ENCODE measurements at places on chromosomes 16 and 17.

GRCh38 chr16:1678500-1679098 lies 520 bp downstream of the JPT2 start:
- DNase-seq, result peak; percentile 31

- DNase-seq, result no peak
These were observed 21.1 kb downstream of the ARHGAP27 start for GRCh38 chr17:45411348-45412105.

- DNase-seq, result no peak
These were observed 16.3 kb downstream of the CYB561 start for GRCh38 chr17:63429766-63430165.

DNA sequence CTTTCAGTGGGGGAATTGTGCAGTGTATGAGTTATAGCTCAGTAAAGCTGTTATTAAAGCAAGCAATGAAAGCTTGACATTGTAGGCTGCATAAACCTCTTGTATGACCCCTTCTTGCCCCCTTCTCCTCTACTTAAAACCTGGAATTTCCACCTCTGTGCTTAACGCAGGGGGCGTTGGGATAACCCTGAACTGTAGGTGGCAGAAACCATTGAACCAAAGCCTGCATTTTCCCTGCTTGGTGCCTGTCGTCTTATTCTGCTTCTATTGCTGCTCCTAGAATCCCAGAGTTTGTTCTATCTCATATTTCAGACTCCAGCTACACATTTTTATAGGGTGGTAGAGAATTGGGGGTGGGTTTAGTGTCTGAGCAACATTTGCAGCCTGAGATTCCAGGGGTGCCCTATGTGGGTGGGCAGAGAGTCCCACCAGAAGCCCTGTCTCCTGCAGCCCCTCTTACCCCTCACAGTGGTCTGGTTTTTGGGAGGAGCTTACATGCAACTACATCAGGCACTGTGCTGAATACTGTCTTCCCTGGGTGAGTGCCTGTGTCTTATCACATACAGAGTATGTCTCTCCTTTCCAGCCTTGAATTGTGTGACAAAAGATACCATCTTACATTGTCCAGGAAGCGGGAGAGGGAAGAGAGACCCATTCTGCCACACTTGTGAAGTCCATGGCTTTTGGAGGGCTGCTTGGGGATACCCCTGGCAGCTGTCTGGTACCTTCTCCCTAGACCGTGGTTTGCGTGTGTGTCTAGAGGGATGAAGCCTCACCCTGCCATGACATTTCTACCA lies 407.7 kb upstream of the EEF2KMT start:
- DNase-seq, result no peak

- peak; percentile 45 for DNase-seq
These were observed 42.5 kb downstream of the GOSR1 start for GRCh38 chr17:30519707-30520106.

GRCh38 chr16:65059406-65059980 lies 62.4 kb downstream of the CDH11 start:
- no peak for DNase-seq

- DNase-seq, result no peak
These were observed 51.6 kb upstream of the SREBF1 start for GRCh38 chr17:17888371-17888770.

GRCh38 chr16:11325404-11326083 lies 19.7 kb upstream of the RMI2 start:
- DNase-seq, result no peak

- no peak for DNase-seq
These were observed 31.1 kb downstream of the ST3GAL2 start for GRCh38 chr16:70407811-70408274.

- DNase-seq, result no peak
These were observed 6.5 kb downstream of the PRSS27 start for GRCh38 chr16:2713523-2713922.

- DNase-seq, result peak; percentile 62
These were observed 875 bp downstream of the PRKCB start for GRCh38 chr16:23836404-23837311.

GRCh38 chr17:38420518-38420917 lies 7.7 kb upstream of the ARHGAP23 start:
- no peak for DNase-seq

DNA sequence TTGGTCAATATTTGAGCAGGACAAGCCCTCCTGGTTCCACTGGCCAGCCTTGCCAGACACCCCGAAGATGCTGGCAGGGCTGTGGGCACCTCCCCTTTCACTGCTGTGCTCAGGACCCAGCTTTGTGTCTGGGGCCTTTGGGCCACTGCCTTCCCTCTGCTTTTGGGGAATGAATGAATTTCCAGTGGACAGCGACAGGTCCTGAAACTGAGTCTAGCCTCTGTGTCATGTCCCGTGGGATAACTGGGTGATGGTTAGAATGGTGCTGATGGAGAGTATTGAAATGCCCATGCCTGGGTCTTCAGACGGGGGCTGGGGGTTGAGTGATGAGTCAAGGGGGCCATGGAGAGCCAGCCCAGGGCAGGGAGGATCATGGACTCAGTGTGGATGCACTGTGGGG lies 135.8 kb downstream of the FOXL1 start:
- DNase-seq, result peak; percentile 11

DNA sequence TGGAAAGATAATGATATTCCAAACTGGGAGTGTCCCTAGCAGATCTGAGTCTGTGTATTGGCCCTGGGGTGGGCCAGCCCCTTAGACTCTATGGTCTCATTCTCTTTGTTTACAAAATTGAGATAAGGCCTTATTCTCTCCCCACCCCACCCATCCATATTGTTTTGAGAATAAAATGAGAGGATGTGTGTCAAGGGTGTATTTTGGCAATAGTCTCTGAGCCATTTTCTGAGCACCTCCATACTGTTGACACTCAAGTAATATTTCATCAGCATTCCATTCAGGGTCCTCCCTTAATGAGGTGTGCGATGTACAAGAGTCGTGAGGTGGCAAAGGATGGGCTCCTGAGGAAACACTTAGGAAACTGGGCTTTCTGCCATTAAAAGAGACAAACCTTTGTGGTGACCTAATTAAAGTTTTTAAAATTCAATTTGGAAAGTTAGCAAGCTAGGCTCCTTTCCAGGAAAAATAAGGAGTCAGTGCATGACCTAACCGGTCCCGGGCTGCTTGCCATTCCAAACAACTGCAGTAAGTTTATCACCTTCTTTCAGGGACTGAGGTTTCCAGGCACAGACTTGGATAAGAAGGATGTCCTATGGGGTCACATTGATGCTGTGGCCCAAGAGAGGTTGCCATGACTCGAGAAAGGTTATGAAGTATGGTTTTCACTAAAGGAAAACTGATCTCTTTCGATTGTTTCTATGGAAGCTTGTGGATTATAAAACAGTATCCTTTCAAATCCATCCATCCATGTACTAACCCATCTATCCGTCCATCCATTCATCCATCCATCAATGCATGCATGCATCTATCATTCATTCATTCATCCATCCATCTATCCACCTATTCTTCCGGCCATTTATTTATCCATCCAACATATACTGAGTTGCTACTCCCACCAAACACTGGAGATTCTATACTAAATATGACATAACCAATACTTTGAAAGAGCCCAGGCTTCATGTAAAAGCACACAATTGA lies 443.3 kb downstream of the UTP18 start:
- no peak for DNase-seq

DNA sequence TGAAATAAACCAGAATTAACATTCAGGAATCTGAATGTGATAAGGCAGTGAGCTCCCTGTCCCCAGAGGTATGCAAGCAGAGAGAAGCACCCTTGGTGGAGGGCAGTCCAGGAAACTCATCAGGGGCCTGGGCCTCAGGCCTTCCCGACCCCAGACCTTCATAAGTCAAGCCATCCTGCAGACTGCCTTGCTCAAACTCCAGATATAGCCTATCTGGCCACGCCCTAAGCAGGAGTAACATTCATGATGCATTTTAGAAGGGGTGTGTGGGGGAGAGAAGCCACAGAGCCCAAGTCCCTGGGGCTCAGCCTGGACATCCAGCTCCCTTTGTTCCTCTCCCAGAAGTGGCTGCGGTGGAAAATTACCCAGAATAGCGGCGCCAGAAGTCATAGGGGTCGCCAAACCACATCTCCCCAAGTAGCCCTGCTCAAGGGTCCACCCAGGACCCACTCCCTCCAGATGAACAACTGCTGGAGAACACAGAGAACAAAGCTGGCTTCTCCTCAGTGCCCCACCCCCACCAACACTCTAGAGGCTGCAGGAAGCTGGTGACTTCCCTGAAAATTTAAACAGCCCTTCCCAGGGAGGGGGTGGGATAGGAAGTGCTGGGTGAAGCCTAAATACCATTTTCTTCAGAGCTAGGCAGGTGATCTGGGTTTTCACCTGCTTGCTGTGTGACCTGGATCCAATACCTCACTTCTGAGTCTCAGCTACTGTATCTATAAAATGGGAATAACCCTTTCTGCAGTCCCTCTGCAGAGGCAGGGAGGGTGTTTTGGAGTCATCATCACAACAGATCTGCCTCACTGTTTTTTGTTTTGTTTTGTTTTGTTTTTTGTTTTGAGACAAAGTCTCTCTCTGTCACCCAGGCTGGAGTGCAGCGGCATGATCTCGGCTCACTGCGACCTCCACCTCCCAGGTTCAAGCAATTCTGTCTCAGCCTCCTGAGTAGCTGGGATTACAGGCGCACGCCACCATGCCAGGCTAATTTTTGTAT lies 1.5 kb upstream of the SREBF1 start:
- peak; percentile 73 for DNase-seq

DNA sequence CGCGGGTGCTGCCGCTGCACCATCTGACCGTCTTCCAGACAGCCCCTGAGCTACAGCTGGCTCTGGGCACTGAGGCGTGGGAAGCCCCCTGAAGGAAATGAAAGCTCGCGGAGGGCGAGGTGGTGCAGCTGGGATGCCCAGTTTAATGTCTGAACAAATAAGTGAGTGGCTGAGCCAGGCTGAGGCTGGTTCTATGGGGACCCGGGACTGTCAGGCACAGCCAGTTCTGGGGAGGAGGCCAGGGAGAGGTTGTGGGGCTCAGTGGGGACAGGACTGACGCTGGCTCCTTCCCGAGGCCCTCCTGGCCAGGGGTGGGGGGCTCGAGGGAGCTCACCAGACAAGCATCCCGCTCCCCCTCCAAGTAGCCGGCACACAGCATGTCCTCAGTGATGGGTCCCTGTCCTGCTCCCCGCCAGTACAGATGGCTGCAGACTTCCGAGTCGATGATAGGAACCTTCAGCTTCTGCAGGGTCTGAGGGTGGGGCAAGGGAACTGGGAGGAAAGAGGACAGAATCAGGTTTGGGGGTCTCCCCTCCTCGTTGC lies 4.4 kb downstream of the PRSS22 start:
- no peak for DNase-seq

GRCh38 chr17:68133346-68134045 lies 98.0 kb downstream of the KPNA2 start:
- no peak for DNase-seq

- DNase-seq, result no peak
These were observed 121.1 kb upstream of the XYLT1 start for GRCh38 chr16:17591655-17592405.

DNA sequence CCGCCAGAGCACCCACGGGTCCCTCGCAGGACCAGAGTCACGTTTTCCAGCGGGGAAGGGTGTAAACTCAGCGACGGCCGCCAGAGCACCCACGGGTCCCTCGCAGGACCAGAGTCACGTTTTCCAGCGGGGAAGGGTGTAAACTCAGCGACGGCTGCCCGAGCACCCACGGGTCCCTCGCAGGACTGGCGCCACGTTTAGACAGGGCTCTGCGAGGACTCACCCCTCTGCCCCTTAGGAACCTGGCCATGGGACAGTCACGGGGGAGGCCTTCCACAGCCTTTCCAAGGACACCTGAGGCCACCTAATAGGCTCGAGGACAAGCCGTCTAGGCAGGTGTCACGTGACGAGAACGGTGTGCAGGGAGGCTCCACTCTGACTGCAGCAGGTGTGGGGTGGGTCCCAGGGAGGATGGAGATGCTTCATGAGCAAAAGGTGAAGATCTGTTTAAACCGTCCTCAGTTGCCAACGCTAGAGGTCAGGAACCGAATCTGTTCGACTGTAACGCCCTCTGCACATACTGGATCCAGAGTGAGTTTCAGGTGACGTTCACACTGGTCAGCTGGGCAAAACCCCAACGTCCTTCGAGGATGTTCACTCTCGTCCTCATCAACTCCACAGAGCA lies 48.0 kb upstream of the METRNL start:
- no peak for DNase-seq

GRCh38 chr16:50857881-50858280 lies 116.0 kb downstream of the CYLD start:
- no peak for DNase-seq

DNA sequence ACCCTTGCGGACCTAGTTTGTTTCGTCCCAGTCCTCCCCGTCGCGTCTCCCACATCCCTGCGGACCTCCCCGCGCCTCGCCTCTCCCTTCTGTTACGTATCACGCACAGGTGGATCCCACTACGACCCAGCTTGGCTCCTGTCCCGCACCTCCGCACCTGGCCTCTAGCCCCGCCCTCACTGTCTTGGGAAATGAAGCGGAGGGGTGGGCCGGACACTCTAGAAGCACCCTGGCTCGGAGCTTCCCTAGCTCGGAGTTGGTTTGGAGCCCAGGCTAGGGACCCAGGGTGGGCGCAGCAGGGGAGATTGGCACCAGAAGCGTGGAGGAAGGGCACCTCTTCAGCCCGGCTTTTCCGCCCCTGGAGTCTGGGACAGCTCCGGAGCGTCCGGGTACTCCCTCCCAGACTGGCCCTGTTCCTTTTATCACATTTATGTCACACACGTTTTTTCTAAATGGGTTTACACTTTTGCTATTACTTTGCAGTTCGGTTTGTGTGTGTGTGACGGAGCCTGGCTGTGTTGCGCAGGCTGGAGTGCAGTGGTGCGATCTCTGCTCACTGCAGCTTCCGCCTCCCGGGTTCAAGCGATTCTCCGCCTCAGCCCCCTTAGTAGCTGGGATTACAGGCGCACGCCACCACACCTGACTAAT lies 1.4 kb upstream of the CEMP1 start:
- DNase-seq, result peak; percentile 71

GRCh38 chr16:84406006-84406963 lies 37.9 kb downstream of the ATP2C2 start:
- no peak for DNase-seq

DNA sequence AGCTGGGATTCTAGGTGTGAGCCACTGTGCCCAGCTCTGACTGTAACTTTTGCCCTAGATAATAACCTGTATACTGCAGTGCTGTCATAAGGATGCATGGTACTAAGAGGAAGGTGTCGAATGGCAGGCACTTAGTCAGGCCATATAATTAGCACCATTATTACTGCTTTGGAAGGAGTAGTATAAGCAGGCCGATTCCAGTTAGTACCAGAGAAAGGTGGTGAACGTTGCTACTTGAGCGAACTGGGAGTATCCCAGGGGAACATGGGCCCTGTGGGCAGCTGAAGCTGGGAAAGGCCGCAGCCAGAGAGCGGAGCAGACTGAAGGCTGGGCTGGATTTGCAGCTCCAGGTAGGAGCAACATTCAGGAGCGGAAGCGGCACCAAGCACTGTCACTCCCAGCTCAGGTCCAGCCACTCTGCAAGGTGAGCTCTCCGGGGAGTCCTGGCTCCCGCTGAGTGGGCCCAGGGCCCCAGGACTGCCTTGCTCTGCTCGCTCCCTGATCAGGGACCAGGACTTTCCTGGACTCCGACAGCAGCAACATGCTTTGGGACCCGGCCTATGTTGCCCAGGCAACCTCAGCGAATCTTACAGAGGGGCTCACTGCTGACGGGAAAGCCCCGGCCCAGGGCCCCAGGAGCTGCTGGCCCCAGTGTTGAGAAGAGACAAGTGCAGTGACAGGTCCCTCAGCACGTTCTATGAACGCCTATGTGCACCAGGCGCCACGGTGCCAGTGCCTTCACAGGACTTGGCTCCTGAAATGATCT lies 28.6 kb downstream of the C16orf74 start:
- DNase-seq, result no peak

GRCh38 chr16:66251476-66252160 lies 114.9 kb upstream of the CDH5 start:
- no peak for DNase-seq

- DNase-seq, result no peak
These were observed 16.8 kb downstream of the UTS2R start for GRCh38 chr17:82388223-82388921.

All from A673 (cell line).